ENCODE measurements at places on chromosomes 12 and 14.

- DNase-seq: no peak
Measured at GRCh38 chr12:29614694-29615325, 117.3 kb upstream of the OVCH1 start.

DNA sequence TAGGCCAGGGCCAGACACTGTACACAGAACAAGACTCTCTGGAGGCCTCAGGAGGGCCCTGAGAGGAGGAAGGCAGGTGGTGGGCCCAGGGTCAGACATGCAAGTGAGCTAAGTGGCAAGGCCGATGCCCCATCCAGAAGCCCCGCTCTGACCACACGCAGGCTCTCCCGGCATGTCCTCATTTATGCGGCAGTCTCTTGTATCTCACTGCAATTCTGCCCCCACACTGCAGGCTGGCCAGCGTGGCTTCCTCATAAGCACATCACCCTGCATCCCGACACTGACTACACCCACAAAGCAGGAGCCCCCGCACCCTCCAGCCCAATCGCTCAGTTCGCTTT, 17.5 kb downstream of the SSH1 start:
- DNase-seq: no peak

GRCh38 chr12:70948976-70949336, 28.4 kb upstream of the PTPRR start:
- DNase-seq: no peak

DNA sequence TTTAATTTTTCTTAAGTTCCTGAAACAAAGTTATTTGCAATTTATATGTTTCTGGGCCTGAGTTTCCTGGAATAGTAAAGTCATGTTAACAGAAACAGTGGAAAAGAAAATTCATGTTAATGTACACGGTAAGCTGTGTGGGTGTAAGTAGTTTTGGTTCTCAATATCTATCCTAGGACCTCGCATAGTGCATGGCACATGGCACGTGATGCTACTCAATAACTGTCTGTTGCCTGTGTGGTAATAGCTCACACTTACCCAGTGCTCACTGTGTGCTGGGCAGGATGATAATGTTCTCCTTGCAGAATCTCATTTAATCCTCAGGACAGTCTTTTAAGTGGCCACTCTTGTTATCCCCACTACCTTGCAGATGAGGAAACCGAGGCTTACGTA, 100.7 kb downstream of the DUSP16 start:
- no peak for DNase-seq

DNA sequence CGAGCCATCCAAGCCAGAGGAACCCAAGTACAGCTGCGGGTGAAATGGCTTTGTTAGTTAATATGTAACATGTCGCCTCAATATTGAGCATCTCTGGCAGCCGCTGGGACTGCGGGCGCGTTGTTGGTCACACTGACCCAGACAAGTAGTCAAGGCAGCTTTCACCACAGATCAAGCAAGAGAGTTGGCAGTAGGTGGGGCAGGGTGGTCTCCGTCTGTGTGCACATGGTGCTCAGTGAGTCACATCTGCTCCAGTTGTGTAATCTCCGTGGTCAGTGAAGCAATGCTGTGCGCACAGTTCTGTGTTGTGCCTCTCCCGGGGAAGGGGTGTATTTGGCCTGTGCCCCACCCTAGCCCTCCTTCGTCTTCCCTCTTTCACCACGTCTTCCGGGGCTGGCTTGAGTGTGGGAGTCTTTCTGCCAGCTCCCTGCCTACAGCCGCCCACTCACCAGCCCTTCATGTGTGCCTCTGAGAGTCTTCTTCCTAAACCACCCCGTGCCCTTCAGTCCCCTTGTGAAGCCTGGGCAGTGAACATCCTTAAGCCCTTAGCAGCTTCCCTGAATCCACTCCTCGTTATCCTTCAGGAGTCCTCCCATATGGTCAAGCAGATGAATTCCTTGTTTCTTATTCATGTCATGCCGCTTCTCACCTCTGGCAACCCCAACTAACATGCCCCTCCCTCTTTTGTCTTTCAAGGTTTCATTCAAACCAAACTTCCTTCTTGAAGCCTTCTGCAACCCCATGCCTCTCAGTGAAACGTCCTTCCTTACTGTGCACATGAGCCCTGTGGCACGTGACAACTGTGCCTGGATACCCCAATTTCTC, 242.1 kb downstream of the CACNA1C start:
- no peak for DNase-seq

GRCh38 chr12:57897286-57897974, 43.9 kb upstream of the ATP23 start:
- no peak for DNase-seq

DNA sequence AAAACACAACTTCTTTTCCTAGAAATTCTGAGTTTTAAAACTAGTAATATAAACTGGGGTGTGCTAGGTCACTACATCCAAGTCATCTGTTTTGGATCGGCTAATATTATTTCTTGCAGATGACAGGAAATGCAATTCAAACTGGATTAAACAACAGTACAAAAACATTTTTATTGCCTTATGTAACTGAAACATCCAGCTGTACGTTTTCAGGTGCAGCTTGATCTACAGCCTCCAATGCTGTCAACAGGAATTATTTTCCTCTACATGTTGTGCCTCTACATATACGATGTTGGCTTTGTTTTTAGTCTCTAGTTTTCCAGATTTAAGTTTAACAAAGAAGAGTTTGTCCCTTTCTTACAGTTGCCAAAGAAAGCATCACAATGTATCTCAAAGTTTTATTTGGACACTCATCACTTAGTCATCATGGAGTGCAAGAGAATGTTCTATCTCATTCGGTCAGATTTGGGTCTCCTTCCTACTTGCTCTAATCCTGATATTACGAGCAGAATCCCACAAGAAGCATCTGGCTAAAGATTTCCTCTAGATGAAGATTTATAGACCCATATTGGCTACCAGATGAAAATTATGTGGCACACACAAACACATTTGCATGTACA, 326.7 kb downstream of the SLC6A15 start:
- DNase-seq: no peak

GRCh38 chr14:104885973-104886689, 21.1 kb downstream of the CEP170B start:
- DNase-seq: no peak

- DNase-seq: no peak
Measured at GRCh38 chr12:26327975-26328644, 132.7 kb downstream of the SSPN start.

GRCh38 chr12:20695232-20695631, at the start of gene SLCO1C1:
Gene SLCO1C1, plus strand, starts transcription at chr12:20695332. Its CDS starts 4,245 bp downstream, at chr12:20699577.
- no peak for DNase-seq

DNA sequence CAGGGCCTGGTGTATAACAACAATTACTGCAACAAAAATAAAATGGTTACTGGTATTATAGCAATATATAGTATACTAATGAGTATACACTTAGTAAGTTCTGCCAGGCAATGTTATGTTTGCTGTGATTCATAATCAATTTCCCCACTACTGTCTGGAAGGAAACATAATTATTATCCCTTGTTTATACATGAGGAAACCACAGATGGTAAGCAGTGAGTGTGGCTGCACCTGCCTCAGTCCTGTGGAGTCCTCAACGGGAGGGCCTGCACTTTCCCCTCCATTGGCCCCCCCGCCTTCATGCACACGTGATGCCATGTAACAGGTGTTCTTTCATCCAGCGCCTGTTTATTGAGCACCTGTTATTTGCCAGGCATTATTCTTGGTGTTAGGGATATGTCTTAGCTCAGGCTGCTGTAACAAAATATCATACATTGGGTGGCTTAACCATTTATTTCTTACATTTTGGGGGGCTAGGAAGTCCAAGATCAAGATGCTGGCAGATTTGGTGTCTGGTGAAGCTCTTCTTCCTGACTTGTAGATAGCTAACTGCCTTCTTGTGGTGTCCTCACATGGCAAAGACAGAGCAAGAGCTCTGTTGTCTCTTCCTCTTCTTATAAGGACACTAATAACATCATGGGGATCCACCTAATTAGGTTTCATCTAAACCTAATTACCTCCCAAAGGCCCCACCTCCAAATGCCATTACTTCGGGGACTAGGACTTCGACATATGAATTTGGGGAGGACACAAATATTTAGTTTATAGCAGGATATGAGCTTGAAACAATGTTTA, 59.5 kb upstream of the CHGA start:
- DNase-seq: no peak

DNA sequence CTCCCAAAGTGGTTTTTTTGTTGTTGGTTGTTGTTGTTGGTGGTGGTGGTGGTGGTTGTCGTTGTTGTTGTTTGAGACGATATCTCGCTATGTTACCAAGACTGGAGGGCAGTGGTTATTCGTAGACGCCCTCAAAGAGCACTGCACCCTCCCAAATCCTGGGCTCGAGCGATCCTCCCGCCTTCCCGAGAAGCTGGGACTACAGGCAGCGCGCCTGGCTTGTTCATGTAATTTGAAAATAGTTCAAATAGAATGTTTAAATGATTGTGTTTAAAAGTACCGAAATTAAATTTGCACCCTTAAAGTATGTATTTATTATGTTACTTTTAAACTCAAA, 439 bp upstream of the ANAPC5 start:
- DNase-seq: peak; percentile 18

- DNase-seq: no peak
Measured at GRCh38 chr14:43116341-43116740, 1390.7 kb downstream of the FSCB start.

- no peak for DNase-seq
Measured at GRCh38 chr12:127150479-127150878, 1116.5 kb upstream of the TMEM132C start.

DNA sequence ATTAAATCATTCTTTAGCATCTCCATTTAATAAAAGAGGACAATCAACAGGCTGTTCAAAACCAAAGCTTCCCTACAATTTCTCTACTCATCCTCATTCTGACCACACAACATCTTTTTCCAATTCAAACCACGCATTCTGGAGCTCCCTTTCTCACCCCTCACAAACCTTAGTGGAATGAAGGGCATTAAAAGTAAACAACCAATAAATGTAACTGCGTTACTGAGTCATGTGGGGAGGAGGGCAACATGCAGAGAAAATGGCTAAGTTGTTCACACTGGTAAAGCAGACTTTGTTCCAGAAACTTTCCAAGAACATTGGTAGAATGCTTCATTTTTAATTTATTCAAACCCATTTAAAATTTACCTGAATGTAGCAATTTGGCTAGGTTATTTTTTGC, 19.6 kb downstream of the SOX5 start:
- DNase-seq: no peak

DNA sequence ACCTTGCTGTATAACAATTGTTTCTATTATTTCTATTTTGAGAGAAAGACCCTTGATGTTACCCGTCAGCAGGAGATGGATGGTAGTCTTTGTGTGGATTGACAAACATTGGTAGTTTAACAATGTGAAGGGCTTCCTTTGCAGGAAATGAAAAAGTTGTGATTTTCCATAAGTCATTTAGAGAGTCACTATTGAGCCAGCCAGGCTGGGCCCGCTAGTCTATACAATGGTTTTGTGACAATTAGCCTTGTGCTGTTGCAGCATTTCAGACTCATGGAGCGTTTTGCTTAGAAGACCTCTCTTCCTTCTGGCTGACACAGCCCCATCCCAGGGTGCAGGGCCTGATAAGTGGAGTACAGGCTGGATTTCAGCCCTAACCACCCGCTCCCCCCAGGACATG, 18.3 kb upstream of the SLC38A2 start:
- no peak for DNase-seq

- no peak for DNase-seq
Measured at GRCh38 chr14:53035336-53036210, 84.7 kb upstream of the FERMT2 start.

- DNase-seq: peak; percentile 24
Measured at GRCh38 chr14:63388766-63389431, 70.2 kb upstream of the GPHB5 start.

DNA sequence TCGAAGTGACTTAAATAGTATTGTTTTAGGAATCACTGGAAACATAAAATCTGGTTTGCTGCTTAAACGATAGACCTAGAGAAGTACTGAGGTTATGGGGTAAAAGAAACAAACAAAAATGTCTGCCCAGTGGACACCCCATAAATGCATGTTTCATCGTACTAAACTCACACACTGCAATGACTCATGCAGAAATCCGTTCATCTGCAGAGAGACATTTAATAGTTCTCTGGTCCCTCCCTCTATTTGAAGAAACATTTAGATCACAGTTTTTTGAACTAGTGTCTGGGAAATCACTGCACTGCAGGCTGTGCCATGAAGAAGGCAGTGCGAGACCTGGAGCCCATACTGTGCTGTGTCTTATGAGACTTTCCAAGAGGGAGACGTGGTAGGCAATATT, 25.5 kb downstream of the SLC17A8 start:
- DNase-seq: no peak

- no peak for DNase-seq
Measured at GRCh38 chr14:29717901-29718300, 209.7 kb downstream of the PRKD1 start.

DNA sequence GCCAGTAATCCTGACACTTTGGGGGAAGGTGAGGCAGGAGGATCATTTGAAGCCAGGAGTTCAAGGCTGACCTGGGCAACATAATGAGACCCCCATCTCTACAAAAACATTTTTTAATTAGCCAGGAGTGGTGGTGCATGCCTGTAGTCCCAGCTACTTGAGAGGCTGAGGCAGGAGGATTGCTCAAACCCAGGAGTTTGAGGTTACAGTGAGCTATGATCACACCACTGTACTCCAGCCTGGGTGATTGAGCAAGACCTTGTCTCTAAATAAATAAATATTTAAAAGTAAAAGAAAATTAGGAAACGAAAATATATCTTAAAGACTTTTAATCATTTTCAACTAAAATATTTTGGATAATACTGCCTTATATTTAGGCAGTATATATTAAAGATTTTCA, 25.9 kb downstream of the CKB start:
- no peak for DNase-seq

DNA sequence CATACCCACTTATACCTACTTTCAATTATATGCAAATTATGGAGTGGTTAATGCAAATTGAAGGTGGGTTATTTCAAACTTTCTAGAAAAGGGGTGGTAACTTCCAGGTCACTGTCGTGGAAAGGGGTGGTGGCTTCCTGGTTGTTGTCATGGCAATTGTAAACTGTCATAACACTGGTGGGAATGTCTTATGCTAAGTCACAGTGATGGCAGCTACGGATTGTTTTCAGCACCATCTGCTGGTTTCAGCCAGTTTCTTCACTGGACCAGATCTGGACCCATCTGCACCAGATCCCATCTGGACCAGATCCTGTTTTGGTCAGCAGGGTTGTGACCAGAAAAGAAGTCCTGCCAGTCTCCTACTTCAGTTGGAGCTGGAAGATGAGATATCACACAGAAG, 1469.3 kb downstream of the AACS start:
- no peak for DNase-seq

GRCh38 chr14:73220634-73221033, 16.7 kb upstream of the PAPLN start:
- DNase-seq: no peak

DNA sequence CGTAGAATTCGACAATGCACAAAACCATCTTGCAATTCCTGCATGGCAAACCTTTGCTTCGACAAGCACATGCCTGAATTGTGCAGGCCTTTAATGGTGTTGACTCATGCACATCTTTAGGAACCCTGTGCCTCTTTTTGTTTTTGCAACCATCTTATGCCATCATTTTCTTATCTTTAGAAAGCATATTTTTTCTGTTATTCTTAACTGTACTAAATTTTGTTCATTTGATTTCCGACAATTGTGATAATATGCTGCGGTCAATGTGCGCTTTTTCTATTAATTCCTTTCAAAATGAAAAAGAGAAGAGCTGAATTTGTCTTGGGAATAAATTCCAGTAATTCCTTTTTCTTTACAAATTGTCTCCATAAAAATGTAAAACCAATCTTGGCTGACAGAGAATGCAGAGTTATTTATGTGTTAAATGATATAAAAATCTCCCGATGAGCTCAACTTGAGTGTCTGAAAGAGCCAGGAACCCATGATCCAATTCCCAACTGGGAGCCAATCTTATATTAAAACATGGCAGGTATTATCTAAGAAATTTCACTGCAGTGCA, 20.1 kb upstream of the CDK17 start:
- no peak for DNase-seq

- DNase-seq: no peak
Measured at GRCh38 chr12:31586728-31587127, 4.2 kb downstream of the DENND5B start.
